Activated CD4-positive, alpha-beta T cell treated with anti-CD3 and anti-CD28 coated beads, Interleukin-2, amount 50 U/mL, for 48 hours (primary cell): ENCODE measurements at places on chromosomes 16 and 17.

DNA sequence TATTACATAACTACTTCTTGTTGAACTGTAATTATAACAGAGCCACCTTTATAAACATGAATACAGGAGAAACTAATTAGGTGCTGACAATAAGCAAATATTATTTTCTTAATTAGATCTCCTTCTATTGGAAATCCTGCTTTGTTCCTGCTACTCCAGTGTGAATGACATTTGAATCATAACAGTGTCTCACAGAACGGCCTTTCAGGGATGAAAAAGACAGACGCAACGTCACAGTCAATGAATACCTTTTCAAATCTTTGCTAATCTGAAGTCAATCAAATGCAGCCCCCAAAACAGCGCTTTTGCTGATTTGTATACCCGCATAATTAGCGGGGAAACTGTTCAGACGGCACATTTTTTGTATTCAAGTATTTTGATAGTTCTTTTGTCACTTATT lies 240.4 kb upstream of the CDH8 start:
- DNase-seq = no peak

DNA sequence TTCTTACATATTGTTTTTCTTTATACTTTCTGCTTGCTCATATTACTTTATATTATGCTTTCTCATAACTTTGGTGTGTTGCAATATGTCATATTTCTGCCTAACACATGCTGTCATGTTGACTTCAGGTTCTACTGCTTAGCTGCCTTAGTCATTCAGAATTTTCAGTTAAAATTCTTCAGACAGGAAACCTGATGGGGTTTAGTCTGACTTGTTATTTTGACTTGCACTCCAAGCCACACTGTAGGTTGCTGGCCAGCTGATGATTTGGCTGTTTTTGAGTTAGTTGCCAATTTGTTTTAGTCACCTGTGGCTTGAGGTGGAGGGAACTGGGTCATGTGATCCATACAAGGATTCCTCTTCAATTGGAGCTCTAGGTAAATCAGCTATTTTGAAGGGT lies 315.4 kb downstream of the MAP2K6 start:
- no peak for DNase-seq

DNA sequence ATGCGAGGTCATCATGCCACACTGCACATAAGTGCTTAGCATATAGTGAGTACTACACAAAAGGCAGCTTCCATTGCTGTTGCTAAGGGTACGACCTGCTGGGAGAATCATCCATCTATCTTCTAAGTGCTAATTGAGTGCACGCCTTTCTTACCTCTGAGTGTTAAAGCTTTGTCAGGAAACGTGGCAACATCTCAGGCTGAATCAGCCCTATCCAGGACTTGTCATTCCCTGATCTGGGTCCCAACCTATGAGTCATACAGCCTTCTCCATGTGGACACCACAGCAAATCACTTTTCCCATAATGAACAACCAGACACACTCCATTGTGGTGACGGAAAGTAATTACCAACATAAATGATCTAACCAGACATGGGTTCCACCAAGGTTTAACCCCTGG lies 201.1 kb upstream of the MAF start:
- DNase-seq = no peak

- no peak for DNase-seq
Measured at GRCh38 chr17:33464669-33465280, 171.7 kb upstream of the ASIC2 start.

DNA sequence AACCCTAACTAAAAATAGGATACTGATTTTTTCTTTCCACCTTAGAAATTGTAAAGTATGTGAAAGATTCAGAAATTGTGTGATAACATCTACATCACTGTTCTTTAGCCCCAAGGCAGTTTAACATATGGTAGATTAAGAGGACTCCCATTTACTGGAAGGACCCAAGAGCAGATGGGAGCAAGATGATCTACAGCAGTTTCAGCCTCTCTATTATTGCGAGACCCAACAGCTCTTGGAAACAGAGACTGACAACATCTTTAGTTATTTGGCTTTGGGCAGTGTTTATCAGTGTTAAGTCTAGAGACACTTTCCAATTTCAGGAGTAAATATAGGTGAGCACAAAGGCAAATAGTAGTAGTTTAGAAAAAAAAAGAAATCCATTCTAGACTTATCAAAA lies 124.9 kb upstream of the CORO6 start:
- no peak for DNase-seq

DNA sequence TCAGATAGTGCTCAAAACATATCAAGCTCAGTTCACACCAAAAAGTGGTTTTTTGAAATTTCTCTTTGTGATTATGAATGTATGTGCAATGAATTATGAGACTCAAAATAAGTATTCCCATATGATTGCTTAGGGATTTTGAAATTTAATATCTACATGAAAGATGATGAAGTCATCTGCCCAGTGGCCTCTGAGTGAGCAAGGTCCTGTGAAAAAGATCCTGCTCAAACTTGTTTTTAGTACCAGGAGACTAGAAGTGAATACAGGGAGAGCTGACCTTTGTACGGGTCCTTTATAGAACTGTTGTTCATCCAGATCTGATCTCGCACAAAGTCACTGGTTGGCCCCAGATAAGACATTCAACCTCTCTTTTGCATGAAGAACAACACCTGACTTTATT lies 151.9 kb upstream of the MAF start:
- DNase-seq = no peak

- no peak for DNase-seq
Measured at GRCh38 chr17:41799366-41799765, 12.4 kb downstream of the P3H4 start.

GRCh38 chr16:35752773-35753558 lies 2293.6 kb downstream of the TP53TG3F start:
- DNase-seq = no peak

DNA sequence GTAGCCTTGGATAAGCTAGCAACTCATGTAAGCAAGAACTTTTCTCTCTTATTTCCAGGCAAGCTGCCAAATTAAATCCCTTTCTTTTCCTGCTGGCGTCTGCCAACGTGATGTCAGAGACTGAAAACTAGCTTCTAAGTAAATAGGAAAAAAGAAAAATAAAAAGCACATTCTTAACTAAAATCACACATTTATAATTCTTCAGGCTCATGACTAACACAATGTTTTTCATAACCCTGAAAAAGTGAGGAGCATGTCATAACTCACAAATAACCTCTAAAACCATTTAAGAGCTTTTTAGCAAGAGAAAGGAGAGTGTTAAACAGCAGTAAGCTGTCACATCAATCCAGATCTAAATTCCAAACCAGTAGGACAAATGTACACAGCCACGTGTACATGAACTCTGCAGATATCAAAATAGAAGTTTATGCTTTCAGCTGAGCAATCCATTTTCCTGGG lies 110.0 kb downstream of the N4BP1 start:
- no peak for DNase-seq

DNA sequence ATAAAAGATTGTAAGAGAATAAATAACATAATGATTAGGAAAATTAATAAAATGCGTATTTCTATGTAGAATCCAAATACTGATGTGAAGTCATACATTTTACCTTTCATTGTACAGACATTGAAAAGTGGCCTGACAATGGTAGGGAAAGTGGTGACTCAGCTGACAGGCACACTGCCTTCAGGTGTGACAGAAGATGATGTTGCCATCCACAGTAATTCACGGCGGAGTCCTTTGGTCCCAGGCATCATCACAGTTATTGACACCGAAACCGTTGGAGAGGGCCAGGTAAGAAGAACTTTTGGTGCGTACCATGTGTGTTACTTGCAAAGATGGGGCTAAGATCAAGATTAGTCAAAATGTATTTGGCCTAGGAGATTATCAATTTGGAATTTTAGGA lies 232.8 kb downstream of the BCAS3 start:
- no peak for DNase-seq

- no peak for DNase-seq
Measured at GRCh38 chr16:52404546-52404945, 142.4 kb downstream of the TOX3 start.

GRCh38 chr17:38561416-38562214 lies 44.1 kb downstream of the SRCIN1 start:
- no peak for DNase-seq

GRCh38 chr16:58506241-58507194 lies 6.6 kb downstream of the NDRG4 start:
- DNase-seq = peak; percentile 1

GRCh38 chr17:76498876-76499251 lies 2.4 kb downstream of the RHBDF2 start:
- no peak for DNase-seq

GRCh38 chr16:78894886-78895285 lies 705.7 kb downstream of the MAF start:
- peak; percentile 51 for DNase-seq

GRCh38 chr16:63323722-63324705 lies 1287.8 kb upstream of the CDH8 start:
- DNase-seq = no peak

DNA sequence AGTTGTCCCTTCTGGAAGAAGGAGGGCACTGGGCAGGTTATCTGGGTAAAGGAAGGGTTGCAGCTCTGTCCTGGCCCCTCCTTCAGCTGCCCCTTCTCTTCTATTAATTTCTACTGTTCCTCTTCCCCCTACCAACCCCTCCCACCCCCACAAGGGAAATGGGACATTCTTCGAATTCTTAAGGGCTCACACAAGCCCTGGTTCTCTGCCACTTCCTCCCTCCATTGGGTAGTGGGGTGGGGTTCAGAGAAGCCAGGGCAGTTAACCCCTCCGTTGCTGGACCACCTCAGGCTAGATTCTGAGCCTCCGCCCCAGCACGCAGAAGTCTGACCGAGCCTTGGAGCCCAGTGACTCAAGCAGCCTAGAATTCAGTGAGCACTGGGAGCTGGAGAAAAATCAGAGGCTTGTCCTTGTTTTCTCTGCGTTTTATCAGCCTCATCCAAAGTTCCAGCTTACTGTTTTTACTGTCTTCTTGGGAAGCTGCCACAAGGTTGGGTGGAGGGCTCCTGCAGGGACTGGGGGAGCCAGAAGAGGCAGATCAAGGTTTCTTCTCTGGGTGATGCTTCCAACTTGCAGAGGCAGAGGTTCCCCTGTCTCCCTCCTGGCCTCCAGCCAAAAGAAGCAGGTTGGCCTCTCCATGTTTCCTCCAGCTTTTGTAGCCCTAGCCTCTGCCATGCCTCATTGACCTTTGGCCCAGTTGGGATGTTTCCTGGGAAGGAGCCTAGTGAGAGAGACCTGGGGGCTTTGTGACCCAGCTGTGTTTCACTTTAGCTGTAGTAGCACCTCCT lies 10.2 kb downstream of the LASP1 start:
- DNase-seq = no peak

- peak; percentile 10 for DNase-seq
Measured at GRCh38 chr16:10557750-10558149, 22.6 kb downstream of the EMP2 start.

DNA sequence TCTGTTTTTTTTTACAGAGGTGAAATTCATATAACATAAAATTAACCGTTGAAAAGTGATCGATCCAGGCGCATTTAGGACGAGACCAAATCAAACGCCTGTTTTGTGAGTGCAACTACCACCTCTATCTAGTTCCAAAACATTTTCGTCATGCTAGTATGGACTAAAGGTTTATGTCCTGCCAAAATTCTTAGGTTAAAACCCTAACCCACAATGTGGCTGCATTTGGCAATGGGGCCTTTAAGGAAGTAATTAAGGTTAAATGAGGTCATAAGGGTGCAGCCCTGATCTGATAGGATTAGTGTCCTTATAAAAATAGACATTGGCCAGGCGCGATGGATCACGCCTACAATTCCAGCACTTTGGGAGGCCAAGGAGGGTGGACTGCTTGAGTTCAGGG lies 32.8 kb upstream of the RCVRN start:
- no peak for DNase-seq

GRCh38 chr16:84354306-84354705 lies 14.0 kb upstream of the ATP2C2 start:
- no peak for DNase-seq

DNA sequence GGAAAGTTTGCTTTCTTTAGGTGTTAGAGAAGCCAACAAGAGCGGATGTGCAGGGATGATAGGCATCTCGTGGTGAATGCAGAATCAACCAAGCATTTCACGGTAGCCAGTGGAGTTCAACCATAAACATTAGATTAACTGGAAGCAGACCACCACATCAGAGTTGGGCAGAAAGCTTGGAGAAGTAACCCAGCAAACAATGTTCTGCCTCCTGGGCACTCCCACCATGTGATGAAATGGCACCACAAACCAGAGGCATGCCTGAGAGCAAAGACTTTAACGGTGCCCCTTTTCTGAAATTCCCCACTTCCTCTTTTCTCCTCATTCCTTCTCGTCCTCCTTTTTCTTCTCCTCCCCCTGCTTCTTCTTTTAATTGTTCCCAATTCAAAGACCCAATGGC lies 193.5 kb upstream of the ANKFN1 start:
- DNase-seq = no peak

- no peak for DNase-seq
Measured at GRCh38 chr17:17937201-17937853, 34.9 kb downstream of the TOM1L2 start.

- DNase-seq = no peak
Measured at GRCh38 chr17:74819801-74820436, 39.8 kb downstream of the GRIN2C start.

DNA sequence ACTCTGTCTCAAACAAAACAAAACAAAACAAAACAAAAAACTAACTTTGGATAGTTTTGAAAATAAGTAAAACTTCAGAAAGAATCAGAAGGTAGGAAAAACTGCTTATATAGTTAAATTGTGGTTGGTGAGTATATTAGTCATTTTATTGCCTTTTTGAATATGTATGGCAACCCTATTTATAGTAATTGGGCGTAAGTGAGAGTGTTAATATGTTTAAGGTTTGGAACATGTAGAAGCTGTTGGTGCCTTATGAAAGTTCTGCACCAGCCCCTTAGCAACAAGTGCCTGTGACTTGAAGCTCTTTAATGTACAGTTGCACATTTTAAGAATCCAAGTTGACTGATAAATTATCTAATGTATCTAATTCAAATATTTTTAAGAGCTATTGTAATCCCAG lies 47.4 kb upstream of the ABCC11 start:
- DNase-seq = no peak

DNA sequence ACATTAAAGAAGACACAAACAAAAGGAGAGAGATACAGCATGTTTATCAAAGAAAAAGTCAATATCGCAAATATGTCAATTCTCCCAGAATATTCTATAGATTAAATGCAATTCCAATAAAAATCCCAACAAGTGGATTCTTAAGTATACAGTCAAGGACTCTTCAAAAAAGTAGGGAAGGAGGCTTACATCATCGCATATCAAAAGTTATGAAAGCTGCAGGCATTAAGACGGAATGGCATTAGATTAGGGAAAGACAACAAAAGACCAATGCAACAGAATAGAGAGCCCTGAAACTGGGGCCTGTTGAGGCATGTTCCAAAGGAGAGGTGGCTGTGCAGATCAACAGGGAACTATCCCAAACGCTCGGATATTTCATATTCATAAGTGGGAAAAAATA lies 76.0 kb downstream of the MARCHF10 start:
- no peak for DNase-seq

GRCh38 chr16:80836846-80837245 lies 32.4 kb upstream of the CDYL2 start:
- no peak for DNase-seq

DNA sequence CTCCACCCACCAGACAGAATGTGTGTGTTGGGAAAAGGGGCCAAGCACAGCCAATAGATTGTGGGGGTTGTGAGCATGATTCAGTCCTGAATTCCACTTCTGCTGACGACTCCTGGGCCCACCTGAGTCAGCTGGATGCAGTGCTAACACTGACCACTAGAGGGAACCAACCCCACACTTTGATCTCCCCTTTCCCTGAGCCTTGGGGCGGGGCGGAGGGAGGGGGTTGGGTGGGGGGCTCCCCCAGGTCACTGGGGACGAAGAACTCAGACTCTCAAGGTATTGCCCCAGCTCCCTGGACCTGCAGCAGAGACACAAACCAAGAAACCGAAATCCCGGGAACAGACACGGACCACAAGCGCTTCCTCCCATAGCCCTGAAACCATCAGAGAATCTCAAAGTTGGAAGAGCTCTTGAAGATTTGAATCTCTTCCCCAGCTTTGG lies 621 bp upstream of the CSHL1 start:
- DNase-seq = peak; percentile 79
